Mesangial cell (primary cell): ENCODE measurements at places on chromosomes 4 and X. TPM values are rescaled to one million over a fixed set of nuclear protein-coding genes. Genes with fewer than 3 reads are reported as not detected.

The RBMXL3 gene
- not detected in 2 replicates for total RNA-seq

The CPZ gene
- total RNA-seq = 0.49 and 1.6 TPM in 2 replicates

The MAOA gene
- 2.1 and 15.7 TPM in 2 replicates for total RNA-seq

The S100P gene
- not detected in 2 replicates for total RNA-seq

The FAM149A gene
- 10.4 and 37.8 TPM in 2 replicates for total RNA-seq

The CD38 gene
- under 0.01 and 0.38 TPM in 2 replicates for total RNA-seq

The CYSLTR1 gene
- total RNA-seq = under 0.01 TPM in 1 of 2 replicates, not detected in the other

The ANAPC4 gene
- total RNA-seq = 9.3 and 12.2 TPM in 2 replicates

The TEX11 gene
- total RNA-seq = not detected in 2 replicates
